Myocyte (in vitro differentiated cells): ENCODE measurements at places on chromosomes 12 and 14.
A peak's percentile ranks its signal among the peaks of the same experiment; 100 is the strongest.

GRCh38 chr14:105422695-105423487 is 3.3 kb downstream of the MTA1 start:
- no peak for DNase-seq

DNA sequence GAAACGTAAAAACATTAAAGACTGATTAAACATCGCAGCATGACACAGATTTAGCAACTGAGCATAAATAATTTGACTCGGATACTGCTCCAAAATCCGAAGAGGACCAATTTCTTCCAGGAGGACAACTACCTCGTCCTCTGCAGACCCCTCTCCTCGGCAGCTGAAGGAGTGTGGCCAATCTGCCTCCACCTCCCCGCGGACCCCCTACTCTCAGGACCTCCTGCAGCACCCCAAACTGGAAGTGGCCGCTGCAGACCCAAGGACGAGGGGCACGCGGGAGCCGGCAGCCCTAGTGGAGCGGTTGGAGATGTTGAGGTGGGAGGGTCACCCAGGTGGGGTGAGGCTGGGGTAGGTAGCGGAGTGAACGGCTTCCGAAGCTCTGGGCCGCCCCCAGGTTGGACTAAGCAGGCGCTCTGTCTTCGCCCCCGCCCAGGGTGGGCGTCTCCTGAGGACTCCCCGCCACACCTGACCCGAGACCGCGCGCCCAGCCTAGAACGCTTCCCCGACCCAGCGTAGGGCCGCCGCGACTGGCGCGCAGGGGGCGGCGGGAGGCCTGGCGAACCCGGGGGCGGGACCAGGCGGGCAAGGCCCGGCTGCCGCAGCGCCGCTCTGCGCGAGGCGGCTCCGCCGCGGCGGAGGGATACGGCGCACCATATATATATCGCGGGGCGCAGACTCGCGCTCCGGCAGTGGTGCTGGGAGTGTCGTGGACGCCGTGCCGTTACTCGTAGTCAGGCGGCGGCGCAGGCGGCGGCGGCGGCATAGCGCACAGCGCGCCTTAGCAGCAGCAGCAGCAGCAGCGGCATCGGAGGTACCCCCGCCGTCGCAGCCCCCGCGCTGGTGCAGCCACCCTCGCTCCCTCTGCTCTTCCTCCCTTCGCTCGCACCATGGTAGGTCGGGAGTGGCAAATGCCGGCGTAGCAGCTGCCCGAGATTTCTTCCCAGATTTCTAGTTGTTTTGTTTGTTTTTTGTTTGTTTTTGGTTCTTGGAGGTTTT is at the start of gene CALM1:
TSS of gene CALM1 (plus strand) at position 689 of the 999 bp plus-strand sequence. CDS start at position 891, 202 bp downstream.
- DNase-seq, result peak; percentile 91

DNA sequence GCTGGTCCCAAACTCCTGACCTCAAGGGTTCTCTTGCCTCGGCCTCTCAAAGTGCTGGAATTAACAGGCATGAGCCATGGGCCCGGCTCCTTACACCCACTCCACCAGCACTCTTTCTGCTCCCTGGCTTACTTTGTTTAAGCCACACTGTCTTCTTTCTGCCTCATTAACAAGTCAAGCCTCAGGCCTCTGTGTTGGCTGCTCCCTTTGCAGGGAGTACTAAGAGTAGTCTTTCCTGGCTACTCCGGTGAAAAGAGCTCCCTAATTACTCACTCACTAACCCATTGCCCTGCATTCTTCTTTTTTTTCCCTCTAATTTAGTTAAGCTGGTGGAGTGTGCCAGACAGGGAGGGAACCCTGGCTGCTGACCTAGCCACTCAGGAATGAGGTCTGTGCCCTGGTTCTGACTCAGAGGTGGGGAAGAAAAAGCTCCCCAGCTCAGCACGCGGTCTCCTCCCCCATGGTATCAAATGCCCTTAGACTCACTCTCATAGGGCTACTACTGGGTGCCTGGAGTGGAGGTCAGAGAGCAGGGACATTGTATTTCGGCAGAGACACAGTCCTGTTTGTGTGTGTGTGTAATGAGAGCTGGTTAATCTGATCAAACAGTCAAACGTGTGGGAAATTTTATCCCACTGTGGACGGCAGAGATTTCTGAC is 19.8 kb downstream of the GALNT6 start:
- DNase-seq, result peak; percentile 95

GRCh38 chr12:52197371-52198231 is 5.8 kb upstream of the KRT80 start:
- peak; percentile 44 for DNase-seq

GRCh38 chr12:59637692-59638070 is 41.9 kb downstream of the SLC16A7 start:
- DNase-seq, result no peak

GRCh38 chr14:72549854-72550253 is 344.0 kb downstream of the DPF3 start:
- DNase-seq, result no peak

- no peak for DNase-seq
Measured at GRCh38 chr12:47892819-47893218, 12.0 kb downstream of the VDR start.

DNA sequence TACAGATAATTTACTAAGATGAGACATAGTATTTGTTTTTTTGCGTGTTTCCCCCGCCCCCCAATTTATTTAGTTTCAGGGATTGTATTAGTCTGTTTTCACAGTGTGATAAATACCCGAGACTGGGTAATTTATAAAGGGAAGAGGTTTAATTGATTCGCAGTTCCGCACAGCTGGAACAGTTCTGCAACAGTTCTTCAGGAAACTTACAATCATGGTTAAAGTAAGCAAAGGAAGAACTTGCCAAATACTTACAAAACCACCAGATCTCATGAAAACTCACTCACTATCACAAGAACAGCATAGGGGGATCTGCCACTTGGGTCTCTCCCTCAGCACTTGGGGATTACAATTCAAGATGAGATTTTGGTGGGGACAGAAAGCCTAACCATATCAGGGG is 48.9 kb downstream of the LRRIQ1 start:
- no peak for DNase-seq
